ENCODE measurements at places on chromosomes 3 and 15.

GRCh38 chr15:35005933-35006332 is 17.8 kb upstream of the ZNF770 start:
- no peak overlapping the region for H3K4me3 ChIP-seq
- no peak for DNase-seq
- H3K4me1 ChIP-seq, result no peaks in the 10 kb centered on the region
- no peak overlapping the region for H3K27ac ChIP-seq
- H3K27me3 ChIP-seq, result peaks cover 2% of the 10 kb centered on the region
- H3K36me3 ChIP-seq, result no peaks in the 10 kb centered on the region

DNA sequence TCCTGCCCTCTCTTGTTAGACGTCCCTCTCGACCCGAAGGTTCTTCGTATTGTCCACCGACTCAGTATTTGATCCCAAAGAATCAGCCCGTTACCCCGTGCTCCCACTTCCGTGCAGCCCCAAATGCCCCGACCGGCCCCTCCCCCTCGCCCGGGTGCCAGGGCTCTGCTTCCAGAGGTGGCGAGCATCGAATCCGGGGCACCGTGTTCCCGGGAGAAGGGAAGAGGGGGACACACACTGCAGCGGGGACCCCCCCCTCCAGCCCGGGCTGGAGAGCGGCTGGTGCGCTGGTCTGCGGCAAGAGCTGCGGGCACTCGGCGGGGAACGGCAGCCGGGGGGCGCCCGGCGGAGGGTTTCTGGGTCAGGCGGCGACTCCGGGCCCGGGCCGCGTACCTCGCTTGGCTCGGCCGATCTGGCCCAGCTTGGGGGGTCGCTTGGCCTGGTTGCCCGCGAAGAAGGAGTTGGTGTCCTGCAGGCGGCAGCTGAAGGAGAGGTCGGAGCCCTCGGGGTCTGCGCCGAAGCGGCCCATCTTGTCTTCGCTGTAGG is 556 bp downstream of the CAMK2N2 start:
- H3K27me3 ChIP-seq, result peaks cover 32% of the 10 kb centered on the region
- no peak for DNase-seq
- H3K36me3 ChIP-seq, result no peaks in the 10 kb centered on the region
- no peak overlapping the region for H3K4me3 ChIP-seq

- H3K27me3 ChIP-seq, result no peaks in the 10 kb centered on the region
- H3K36me3 ChIP-seq, result no peaks in the 10 kb centered on the region
- DNase-seq, result no peak
- no peak overlapping the region for H3K4me3 ChIP-seq
- H3K27ac ChIP-seq, result no peak overlapping the region
These were observed 45.0 kb downstream of the DPH3 start for GRCh38 chr3:16219777-16220176.

GRCh38 chr3:44436181-44436580 is 41.3 kb downstream of the ZNF445 start:
- H3K27me3 ChIP-seq, result no peaks in the 10 kb centered on the region
- DNase-seq, result no peak
- H3K4me3 ChIP-seq, result no peak overlapping the region
- H3K4me1 ChIP-seq, result peaks cover 6% of the 10 kb centered on the region
- no peaks in the 10 kb centered on the region for H3K36me3 ChIP-seq
- no peak overlapping the region for H3K27ac ChIP-seq

DNA sequence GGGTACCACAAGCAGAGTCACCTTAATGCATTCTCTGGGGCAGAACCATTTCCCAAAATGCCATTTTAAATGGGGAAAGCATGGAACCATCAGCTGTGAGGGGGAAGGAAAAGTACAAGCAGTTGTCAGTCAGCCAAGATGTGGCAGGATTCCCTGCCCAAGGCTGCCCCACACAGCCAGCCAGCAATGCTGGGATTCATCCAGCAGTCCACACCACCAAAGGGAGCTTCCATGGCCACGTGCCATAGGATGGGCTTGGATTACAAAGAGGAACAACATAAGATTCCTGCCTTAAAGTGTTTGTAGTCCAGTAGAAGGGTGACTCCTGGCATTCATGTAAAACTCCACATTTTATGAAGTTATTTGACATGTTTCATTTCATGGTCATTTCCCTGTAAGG is 233.3 kb downstream of the SHOX2 start:
- no peak overlapping the region for H3K27ac ChIP-seq
- H3K27me3 ChIP-seq, result no peaks in the 10 kb centered on the region
- H3K4me3 ChIP-seq, result no peak overlapping the region
- no peak for DNase-seq

DNA sequence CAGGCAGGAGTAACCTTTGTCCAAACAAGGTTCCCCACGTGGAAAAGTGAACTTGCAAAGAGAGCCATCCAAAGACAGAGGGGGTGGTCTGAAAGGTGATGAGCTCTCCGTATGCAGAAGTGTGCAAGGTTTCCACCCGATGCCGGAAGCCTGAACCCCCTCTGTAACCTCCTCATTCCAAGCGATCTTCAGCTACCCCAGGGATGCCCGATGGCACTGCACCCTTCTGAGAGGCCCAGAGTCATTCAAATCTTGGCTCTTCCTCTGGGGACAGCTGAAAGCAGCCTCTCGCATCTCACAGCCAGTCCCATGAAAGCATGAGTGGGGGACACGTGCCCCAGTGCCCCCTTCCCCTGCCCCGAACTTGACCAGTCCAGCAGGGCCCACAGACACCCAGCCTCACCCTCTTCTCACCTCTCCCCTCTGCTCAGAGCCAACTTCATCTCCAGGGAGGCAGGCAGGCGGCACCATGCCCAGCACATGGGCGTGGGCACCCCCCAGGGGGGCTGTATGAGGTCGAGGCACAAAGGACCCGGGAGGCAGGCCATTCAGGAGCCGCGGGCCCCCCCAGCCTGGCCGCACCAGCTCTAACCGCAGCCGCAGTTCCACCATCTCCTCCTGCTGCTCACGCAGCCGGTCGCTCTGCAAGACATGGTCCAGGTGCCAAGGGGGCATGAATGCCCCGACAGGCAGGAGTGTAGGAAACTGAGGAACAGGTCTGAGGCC is 8.7 kb downstream of the KIF7 start:
- no peak overlapping the region for H3K27ac ChIP-seq
- H3K36me3 ChIP-seq, result peaks cover 6% of the 10 kb centered on the region
- H3K27me3 ChIP-seq, result no peaks in the 10 kb centered on the region
- no peak for DNase-seq
- no peaks in the 10 kb centered on the region for H3K4me1 ChIP-seq

Data from fibroblast of lung (primary cell).